ENCODE measurements at places on chromosomes 1 and 21.
A peak's percentile ranks its signal among the peaks of the same experiment; 100 is the strongest.

DNA sequence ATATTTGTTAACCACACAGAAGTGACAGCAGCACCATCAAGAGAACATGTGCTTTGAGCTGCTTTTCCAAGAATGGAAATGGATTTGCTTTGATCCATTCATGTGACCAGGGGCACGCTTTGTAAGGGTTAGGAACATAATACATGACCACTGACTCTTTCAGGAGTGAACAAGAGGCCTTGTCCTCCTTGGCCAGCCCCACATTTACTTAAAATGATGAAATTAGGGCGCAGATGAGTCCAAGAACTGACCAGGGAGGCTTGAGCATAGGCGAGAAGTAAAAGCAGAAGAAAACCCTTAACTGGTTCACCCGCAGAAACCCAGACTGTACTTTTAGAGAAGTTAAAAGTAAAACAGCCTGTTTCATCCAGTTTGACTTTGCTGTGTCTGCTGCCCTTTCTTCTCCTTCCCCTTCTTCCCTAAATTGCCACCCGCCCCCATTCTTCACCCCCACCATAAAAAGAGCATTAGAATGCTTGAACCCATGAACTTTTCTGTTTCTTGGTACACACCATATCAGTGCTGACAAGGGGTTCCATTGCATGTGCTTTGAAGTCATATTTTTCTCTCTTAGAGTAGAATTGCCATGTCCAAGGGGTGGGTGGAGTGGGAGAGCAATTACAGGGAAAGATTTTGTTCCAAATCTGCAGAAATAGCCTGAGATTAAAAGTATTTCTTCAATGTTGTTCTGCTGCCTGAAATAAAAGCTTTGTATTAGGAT lies 2.6 kb upstream of the GLUL start:
- no peak for DNase-seq

DNA sequence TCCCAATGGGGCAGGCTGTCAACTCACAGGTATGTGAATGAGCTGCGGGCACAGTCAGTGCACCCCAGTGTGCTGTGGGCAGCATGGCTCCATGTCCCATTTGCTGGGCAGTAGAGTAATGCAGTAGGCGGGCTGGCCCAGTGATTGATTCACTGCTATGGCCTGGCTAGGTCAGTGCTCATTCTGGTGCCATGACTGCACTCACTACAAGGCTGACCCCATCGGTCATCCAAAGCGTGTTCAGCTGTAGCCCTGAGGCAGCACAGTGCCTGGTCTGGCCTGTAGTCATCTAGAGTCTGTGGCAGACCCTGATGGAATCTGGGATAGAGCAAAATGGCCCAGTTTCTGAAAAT lies 7.4 kb downstream of the HYI start:
- no peak for DNase-seq

GRCh38 chr1:15902882-15903281 lies 55.4 kb downstream of the SPEN start:
- DNase-seq, result peak; percentile 31

DNA sequence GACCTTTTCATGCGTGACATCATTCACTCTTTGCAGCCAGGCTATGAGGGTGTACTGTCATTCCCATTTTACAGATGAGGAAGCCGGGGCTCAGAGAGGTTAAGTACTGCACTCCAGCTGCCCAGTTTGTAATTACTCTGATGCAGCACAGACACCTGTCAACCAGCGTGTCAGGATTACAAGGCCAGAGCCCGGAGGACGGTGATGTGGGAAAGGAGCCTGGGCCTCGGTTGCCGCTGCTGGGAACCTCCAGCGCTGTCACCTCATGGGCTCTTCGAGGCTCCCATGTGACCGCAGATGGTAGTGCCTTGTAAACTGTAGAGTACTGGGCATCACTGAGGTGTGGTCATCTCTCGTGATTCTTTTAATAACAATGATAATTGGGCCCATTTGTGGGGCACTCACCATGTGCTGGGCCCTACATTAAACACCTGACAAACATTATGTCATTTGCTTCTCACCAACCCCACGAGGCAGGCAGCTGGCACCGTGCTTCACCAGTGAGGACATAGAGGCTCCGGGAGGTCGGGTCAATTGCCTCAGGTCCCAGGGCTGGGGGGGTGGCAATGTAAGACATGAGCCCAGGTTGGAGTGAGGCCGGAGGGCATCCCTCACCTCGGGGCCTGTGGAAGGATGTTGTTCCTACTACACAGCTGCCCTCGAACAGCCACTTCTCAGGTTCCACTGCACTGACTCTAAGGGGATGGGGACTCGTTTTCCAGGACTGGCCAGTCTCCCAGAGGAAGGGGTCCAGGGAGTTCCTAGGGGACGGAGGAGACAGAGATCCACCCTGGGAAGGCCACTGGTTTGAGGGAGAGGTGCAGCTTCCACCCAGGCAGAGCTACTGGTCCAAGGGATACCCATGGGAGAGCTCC lies 42.8 kb upstream of the PADI1 start:
- DNase-seq, result no peak

DNA sequence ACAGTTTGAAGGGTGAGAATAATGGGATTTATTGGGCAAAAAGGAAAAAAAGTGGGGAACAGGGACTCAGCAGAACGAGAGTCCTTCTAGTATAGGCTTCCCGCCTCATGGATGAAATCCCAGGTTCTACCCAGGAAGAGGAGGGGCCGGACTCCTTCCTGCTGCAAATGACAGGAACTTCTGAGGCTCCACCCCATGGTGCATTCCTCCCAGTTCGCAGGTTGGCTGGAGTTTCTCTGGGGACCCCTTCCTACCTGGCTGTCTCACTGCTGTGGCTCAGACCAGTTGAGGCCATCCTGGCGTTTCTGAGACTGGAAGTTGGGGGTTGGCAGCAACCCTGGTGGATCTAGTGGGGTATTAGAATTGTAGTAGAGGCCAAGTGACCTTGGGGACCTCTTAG lies 27.5 kb downstream of the CNIH3 start:
- DNase-seq, result no peak

- no peak for DNase-seq
Measured at GRCh38 chr21:43851593-43851992, 13.4 kb upstream of the AGPAT3 start.

- no peak for DNase-seq
Measured at GRCh38 chr21:32103361-32103760, 175.5 kb downstream of the MIS18A start.

- no peak for DNase-seq
Measured at GRCh38 chr1:179043907-179044306, 18.2 kb downstream of the FAM20B start.

DNA sequence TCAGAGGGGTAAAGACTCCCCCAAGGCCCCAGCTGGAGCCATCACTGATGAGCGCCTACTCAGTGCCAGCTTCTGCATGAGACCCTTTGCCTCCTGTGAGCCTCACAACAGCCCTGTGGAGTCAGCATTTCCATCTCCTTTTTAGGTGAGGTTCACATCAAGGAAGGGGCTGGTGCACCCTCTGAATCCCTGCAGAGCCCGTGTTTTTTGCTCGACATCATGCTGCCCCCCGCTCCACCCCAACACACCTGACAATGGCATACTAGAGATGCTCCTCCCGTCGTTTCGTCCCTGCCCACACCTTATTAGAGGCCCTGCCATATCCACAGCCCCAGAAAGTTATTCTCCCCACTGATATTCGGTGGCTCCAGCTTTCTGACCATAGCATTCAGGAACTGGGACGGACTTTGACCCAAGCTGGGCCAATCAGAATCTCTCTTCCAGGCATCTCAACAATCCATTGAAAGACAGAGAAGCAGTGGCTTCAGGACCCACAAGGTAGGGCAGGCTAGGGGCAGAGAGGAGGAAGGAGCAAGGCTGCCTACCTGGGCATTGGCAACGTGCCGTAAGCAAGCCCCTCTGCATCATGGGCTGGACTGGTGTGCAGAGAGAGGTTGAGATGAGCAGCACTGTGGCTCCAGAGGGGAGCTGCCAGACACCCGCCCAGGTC lies 32.7 kb downstream of the EPHA10 start:
- no peak for DNase-seq

- DNase-seq, result no peak
Measured at GRCh38 chr1:232421143-232421796, 208.7 kb downstream of the SIPA1L2 start.

DNA sequence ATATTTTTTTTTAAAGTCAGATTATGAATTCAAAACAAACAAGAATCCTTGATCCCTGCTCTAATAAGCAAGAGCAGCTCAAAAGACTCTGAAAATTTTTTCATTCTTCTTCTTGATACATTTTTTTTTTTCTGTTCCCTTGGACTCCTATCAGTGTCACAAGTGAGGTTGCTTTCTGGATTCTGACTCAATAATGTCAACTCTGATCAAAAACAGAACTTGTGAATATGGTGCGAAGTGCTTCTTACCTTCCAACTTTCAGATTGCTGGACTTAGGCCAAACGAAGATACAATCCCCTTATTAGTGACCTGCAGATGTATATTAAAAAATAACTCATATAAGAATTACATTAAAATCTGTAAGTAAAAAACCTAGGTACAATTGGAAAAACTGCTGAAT lies 136.1 kb downstream of the GPATCH2 start:
- DNase-seq, result no peak

- DNase-seq, result no peak
Measured at GRCh38 chr1:44693159-44693558, 18.6 kb downstream of the ARMH1 start.

Data from AG20443 (cell line).